ENCODE measurements at places on chromosomes 7 and 10.

DNA sequence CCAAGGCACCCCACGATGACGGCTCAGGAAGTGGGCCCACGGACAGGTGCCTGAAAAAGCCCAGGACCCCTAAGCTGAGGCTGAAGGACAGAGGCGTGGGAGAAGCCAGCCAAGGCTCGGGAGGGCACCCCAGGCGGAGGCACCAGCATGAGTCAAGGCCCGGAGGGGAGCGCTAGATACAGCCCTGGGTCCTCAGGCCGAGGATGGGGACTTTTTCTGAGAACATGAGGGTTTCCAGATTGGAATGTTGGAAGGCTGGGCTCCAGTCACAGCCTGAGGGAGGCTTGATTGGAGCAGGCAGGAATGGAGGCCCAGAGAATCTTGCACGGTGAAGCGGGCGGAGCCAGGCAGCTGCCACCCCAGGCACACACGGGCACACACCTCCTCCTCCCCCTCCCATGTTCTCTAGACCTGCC, 19.0 kb upstream of the ELFN1 start:
- no peak for DNase-seq

DNA sequence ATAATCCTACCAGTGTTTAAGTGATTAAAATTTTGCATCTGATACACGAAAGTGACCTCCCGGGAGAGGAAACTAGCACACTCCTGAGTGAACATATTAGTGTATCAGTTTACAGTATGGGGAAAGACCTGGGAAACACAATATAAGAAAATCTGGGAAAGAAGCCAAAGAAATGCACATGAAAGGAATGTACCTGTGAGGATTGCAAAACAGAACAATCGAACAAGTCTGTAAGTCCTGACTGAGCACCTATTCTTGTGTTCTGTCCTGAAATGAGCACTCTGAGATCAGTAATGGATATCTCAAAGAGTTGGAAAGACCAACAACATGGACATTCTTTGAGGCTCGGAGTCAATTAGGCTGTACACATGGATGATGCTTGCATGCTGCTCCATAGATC, 554.7 kb downstream of the SORCS3 start:
- no peak for DNase-seq

DNA sequence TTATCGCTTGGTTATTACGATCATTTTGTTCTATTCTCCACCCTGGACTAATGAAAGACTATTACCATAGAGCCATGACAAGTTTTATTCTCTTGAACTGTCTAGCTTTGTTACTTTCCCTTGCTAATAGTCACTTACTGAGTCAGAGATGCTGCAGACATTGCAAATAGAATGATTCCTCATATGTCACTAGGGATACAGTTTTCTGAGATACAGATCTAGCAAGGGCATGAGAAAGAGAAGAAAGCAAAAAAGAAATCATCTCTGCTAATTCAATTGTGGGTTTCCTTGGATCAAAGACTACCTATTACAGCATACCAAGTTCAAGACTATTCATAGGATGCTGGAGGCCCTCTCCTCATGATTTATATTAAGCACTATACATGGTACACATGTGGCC, 204.3 kb downstream of the MBL2 start:
- no peak for DNase-seq

GRCh38 chr10:132994185-132994796, 51.9 kb upstream of the CFAP46 start:
- DNase-seq: no peak

DNA sequence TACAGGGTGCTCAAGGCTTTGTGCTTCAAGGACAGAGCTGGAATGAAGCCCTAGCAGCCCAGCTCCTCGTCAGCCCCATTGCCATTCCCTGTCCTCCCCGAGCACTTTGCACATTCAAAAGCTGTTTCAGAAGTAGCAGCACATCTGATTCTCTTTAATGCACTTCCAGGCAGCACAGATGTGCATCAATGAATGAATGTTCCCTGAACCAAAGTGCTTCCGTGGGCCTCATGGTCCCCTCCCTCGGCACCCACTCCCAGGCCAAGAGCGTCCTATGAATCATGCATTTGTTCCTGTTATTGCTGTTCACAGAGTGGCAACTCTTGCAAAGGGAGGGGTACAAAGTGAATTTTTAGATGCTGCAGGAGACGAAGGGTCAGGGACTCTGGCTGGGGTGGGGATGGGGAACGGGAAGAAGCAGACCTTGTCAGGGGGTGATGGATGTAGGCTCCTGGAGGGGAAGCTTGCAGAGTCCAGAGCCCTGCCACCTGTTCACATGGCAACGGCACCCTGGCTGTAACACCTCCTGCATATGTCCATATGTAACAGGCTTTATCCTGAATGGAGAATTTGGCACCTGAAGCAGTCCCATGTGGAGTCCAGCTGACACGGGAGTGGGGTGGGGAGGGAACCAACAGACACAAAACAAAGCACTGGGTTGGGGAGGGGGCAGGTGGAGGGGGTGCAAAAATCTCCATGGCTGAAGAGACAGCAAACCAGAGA, 62.2 kb upstream of the BAIAP2L1 start:
- no peak for DNase-seq

Measured in CD4-positive, alpha-beta T cell treated with Interleukin-1 beta for 1 hour (primary cell).